GM10248 (cell line): ENCODE measurements at places on chromosomes 5 and 9.

DNA sequence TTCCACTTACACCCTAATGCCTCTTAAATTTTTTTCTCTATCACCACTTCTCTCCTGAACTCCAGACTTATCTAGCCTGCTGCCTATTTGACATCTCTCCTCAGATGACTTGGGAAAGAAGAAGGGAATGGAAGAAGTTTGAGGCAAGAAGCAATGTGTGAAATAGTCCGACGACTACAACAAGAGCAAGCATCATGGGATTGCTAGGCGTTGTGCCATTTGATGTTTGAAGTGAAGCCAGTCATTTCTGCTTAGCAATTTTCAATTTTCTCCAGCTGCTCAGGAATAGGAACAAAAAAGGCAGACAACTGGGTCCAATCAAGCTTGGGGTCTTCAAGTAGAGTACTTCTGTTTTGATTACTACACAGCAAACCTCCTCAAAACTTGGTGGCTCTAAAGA, 106.4 kb downstream of the HSD17B3 start:
- no peak for DNase-seq

GRCh38 chr9:110058304-110058953, 149.5 kb downstream of the C9orf152 start:
- peak; percentile 53 for DNase-seq

DNA sequence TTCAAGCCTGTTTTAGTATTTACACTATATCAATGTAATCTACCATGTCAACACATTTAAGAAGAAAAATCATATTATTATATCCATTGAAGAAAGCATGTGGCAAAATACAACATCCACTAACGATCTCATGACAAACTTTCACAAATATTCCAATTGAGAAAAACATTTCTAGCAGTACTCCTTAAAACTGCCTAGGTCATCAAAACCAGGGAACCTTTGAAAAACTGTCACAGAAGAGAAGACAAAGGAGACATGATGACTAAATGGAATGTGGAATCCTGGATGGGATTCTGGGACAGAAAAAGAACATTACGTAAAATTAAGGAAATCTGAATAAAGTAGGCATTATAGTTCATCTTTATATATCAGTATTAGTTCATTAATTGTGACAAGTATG, 1091.3 kb upstream of the CDH6 start:
- no peak for DNase-seq

- no peak for DNase-seq
These were observed 11.8 kb upstream of the NADK2 start for GRCh38 chr5:36253575-36253974.

DNA sequence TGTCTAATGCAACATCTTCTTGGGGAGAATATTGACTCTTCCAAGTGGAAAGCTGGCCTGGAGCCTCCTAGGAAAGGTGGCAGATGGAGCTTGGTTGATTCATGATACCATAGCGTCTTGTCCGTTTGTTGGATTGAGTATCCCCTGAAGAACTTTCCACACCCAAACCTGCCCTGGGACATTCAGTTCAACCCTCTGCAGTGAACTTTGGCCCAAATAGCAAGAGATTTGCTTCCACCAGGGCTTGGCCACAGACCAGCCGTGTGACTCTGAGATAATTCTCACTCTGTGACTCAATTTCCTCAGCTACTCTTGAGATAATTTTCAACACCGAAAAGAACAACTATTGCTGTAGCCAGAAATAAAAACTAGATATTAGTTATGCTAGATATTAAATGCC, 108.0 kb upstream of the RAD23B start:
- DNase-seq = no peak

DNA sequence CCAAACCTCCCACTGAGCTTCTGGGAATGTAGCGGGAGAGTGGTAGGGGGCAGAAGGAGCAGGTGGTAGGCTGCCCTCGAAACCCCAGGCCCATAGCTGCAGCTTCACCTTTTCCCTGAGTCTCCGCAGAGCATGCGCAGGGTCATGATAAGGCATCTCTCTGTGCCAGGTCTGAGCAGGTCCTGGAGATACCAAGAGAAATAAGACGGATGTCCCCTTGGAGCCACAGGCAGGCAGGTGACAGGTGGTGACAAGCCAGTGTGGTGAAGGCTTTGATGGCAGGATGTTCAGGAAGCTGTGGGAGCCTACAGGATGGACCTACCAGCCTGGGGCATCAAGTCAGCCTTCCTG, 68.1 kb downstream of the HMCN2 start:
- no peak for DNase-seq

- no peak for DNase-seq
These were observed 9.1 kb upstream of the ERMP1 start for GRCh38 chr9:5841771-5842573.

- peak; percentile 7 for DNase-seq
These were observed 107.1 kb downstream of the PHF2 start for GRCh38 chr9:93683331-93684134.

DNA sequence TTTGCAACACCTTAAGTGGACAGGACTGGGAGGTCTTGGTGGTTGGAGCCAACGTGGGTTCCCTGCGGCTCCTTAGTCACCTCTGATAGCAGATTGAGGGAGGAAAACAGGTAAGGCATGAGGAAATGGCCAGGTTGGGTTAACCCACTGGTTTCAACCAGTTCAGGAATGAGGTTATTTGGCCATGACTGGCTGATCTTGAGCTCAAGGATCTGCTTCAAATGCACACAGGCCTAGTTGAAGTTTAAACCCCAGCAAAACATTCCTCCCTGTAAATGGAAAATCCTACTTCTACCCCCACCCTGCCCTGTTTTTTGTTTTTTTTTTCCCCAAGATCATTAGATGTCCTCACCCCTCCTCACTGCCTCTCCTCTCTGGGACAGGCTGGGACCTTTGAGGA, 3.2 kb upstream of the NUP214 start:
- DNase-seq = no peak

DNA sequence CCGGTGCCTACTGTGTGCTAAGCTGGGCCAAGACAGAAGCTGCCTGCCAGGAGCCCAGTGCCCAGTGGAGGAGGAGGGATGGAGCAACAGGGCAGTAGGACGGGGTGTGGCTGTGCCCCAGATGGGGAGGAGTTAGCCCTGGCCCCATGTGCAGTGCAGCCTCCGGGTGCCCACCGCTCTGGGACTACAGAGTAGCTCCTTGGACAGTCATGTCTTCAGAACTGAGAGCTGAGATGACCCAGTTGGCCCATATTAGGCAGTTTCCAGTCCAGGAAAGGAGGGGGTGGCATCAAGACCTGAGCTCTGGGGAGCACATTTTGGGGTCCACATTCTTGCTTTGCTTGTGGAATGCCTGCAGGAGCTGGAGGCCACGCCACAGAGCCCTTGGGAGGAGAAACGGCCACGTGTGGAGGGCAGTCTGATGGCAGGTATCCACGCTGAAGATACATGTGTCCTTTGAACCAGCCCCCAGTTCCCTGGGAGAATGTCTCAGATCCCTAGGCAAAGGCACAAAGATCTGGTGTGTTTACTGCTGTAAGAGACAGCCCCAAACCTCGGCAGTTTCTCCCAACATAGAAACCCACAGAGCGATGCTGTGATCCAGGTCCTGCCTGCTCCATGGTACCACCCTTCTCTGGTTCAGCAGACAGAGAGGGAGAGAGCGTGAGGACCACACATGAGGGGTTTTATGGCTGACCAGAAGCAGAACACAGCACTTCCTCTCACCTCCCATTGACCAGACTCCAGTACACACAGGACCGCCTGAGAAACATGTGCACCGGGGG, 46.8 kb upstream of the FCN1 start:
- no peak for DNase-seq

DNA sequence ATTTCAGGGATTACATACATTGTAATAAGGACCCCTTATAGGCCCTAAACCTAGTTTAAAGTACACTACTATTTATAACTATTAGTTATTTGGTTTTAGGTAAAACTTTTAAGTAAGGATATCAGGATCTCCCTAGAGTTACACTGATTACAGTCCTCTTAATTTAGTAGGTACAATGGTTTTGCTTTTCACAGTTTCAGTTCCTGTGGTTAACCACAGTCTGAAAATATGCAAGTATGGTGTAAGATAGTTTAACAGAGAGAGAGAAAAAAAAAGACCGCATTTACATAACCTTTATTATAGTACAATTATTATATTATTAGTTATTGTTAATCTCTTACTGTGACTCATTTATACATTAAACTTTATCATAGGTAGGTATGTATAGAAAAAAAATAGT, 725.3 kb upstream of the PTPRD start:
- no peak for DNase-seq

DNA sequence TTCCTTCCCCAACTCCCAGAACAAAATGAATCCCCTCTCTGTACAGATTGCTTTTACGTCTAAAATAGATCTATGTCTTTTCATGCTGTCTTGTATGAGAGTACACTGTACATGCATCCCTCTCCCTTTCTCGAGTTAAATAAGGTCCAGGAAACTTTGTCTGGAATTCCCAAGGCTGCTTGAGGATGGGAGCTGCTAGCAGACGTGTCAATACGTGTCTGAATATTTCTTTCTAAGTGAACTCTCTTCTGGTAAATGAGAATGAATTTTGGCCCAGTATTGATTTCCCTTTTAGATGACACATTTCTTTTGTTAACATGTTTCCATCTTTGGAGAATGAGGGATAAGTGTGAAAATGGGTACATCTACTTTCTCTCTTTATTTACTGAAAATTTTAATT, 59.6 kb upstream of the GAS1 start:
- no peak for DNase-seq

- no peak for DNase-seq
These were observed 53.0 kb downstream of the SUB1 start for GRCh38 chr5:32638309-32638708.

- DNase-seq = no peak
These were observed 72.8 kb downstream of the MAPKAP1 start for GRCh38 chr9:125634040-125634717.

DNA sequence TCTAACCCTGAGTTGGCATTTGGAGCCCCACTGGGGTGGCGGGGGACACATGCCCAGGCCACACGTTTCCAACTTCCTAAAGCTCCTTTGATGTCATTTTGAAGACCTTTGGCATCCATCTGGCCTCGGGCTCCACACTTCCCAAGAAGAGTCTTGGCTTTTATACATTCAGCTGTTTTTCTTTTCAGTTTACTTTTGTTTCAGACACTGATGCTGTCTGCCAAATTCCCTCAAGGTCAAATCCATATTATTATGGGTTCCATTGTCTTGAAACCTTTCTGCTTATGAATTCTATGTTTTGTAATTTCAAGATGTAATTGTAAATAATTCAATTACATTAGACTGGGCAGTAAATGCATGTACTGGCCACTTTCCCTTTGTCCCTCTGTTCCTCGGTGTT, 23.7 kb upstream of the NFIB start:
- DNase-seq = no peak

- DNase-seq = no peak
These were observed 153.5 kb upstream of the IRX2 start for GRCh38 chr5:2904956-2905355.

- no peak for DNase-seq
These were observed 244.2 kb downstream of the AUH start for GRCh38 chr9:91117474-91117891.

- no peak for DNase-seq
These were observed 11.8 kb upstream of the HEXB start for GRCh38 chr5:74673011-74673790.

DNA sequence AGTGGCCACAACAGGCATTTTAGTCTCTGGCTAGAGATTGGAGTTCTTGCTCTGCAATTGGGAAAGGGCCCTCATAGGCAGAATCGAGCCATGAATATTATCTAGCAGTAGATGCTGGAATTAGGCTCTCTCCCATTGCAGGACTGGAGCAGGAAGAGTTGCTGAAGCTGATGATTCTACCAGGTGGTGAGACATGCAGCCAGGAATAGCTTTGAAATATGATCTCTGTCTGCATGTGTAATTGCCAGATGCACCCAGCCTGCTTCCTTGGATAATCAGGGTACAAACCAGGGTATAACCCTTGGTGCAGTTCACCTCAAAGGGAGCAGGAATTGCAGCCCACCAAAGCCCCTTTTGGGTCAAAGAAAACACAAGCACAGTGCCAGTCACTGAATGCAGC, 211.4 kb upstream of the FTMT start:
- no peak for DNase-seq

DNA sequence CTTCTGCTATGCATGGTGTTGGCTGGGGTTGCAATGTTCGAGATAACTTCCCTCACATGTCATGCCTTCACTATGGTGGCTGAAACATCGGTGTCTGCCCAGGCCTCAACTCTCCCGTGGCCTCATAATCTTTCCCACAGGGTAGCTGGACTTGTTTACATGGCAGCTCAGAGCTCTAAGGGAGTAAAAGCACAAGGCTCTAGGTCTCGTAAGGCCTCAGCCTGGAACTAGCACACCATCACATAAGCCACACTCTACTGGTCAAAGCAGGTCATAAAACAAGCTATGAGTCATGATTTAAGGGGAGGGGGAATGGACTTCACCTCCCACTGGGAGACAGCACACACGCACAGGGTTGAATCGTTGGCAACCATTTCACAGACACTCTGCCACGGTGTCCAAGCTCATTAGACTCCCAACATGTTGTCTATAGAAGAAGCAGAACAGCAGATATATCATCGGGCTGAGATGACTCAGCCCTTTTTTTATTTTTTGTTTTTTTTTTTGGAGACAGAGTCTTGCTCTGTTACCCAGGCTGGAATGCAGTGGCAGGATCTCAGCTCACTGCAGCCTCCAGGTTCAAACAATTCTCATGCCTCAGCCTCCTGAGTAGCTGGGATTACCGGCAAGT, 66.8 kb upstream of the IL17B start:
- DNase-seq = no peak

DNA sequence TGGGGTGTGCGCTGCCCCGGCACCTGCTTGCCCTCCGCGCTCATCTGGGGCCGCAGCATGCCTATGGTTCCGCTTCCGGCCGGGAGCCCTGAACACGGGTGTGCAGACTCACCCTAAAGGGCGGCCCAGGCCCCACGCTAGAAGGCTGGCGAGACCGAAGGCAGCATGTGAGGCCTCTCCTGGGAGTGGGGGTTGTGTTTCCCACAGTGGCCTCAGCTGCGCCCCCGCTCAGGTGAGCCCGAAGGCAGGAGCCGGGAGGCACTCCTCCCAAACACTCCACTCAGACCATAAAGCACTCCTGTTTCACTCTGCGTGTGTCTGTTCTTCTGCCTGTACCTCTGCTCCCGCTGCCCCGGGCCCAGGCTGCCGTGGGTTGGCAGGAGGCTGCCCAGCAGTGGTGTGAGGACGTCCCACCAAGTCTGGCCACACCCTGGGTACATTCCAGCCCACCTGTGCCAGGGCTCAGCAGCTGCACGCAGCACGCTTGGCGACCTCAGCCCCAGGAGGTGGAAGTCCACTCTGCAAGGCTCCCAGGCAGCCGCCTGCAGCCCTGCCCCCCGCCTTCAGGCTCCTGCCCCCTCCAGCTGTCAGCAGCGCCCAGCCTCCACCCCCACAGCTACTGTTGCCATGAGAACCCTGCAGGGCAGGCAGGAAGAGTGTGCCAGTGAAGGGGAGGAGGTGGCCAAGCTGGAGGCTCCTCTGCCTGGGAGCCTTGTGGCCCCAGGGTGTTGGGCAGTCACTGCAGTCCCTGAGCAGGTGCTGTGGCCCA, 1.2 kb upstream of the AJM1 start:
- no peak for DNase-seq

DNA sequence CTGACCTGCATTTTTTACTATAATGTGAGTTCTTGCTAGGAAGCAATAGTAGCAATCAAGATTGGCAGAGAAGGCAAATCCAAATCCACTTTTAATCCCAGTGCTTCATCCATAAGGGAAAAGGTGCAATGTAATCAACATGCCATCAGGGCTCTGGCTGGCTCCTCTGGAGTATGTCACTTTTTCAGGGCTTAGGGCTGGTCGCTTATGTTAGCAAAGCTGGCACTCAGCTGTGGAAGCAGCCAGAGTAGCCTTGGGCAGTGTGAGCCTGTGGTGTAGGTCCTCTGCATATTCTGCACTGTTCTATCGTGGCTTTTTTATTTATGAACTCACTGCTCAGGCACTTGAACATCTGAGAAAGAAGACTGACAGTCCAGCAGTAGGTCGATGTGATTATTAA, 16.1 kb downstream of the ACTBL2 start:
- no peak for DNase-seq

GRCh38 chr9:108212184-108212583, 643.6 kb downstream of the ACTL7B start:
- no peak for DNase-seq
